Activated CD8-positive, alpha-beta memory T cell treated with anti-CD3 and anti-CD28 coated beads for 36 hours (primary cell): ENCODE measurements at places on chromosomes 13 and 19. TPM values are rescaled to one million over a fixed set of nuclear protein-coding genes. Genes with fewer than 3 reads are reported as not detected.

PLPP2 gene
- not detected for total RNA-seq

TNFAIP8L1 gene
- total RNA-seq: 10.0 TPM

GPC5 gene
- total RNA-seq: 0.15 TPM

PODNL1 gene
- 0.21 TPM for total RNA-seq

PSMC4 gene
- 159 TPM for total RNA-seq

CCNE1 gene
- total RNA-seq: 32.1 TPM

ZNF583 gene
- 3.7 TPM for total RNA-seq

THSD1 gene
- total RNA-seq: 0.21 TPM

SIGLEC10 gene
- 1.2 TPM for total RNA-seq

PSG3 gene
- total RNA-seq: not detected

ELAVL3 gene
- not detected for total RNA-seq

IZUMO4 gene
- total RNA-seq: 8.5 TPM

FPR3 gene
- total RNA-seq: not detected

TUBA3C gene
- total RNA-seq: not detected

SHC2 gene
- total RNA-seq: not detected

CGB5 gene
- not detected for total RNA-seq

IQCN gene
- total RNA-seq: 0.59 TPM

SIPA1L3 gene
- total RNA-seq: 15.3 TPM

INSL3 gene
- total RNA-seq: 1.9 TPM

ANKRD27 gene
- 47.3 TPM for total RNA-seq
